ENCODE measurements at places on chromosomes 11 and 22. TPM values are rescaled to one million over a fixed set of nuclear protein-coding genes. Genes with fewer than 3 reads are reported as not detected.

SCN2B gene
- not detected for total RNA-seq

OR56A1 gene
- not detected for total RNA-seq

ACR gene
- total RNA-seq = 1.5 TPM

OR8D4 gene
- total RNA-seq = not detected

WNT11 gene
- 1.9 TPM for total RNA-seq

ST13 gene
- total RNA-seq = 301 TPM

DNA sequence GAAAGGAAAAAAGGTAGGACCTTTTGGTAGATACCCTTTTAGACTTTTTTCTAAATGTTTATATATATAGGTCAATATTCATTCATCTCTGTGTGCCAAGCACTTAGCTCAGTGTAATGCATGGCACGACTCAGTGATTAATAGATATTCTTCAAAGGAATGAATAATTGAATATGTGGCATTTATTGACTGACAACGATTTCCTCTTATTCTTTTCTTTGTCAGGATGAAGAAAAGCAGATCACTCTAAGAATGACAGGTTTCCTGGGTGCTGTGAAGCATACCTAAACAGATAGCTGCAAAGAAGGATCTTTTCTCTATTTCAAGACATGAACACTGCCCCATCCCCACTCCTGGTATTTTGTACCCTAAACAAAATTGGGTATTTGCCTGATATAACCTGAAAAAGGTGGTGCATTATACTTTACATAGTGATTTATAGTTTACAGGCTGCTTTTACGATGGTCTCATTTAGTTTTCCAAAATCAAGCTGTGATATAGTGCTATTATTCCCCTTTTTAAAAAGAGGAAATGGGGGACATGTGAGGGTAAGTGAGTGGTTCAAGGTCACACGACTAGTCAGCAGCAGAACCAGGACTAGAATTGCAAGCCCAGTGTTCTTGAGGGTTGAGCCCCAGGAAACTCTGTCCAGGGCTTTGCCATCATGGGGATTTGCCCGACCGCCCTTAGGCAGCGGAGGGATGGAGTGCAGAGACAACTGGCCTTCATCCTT, 32.9 kb upstream of the CLMP start:
- 0 out of 2 replicates have a peak, but pooled peaks cover 5% of the 10 kb centered on the region for H3K27me3 ChIP-seq
- H3K4me3 ChIP-seq = no peak overlapping the region
- H3K27ac ChIP-seq = no peak overlapping the region
- DNase-seq = no peak
- no peaks in the 10 kb centered on the region for H3K36me3 ChIP-seq
- H3K4me1 ChIP-seq = no peaks in the 10 kb centered on the region

- H3K36me3 ChIP-seq = no peaks in the 10 kb centered on the region
- no peaks in the 10 kb centered on the region for H3K4me1 ChIP-seq
- DNase-seq = no peak
- no peak overlapping the region for H3K27ac ChIP-seq
- H3K4me3 ChIP-seq = no peak overlapping the region
Measured at GRCh38 chr11:60950024-60950423, 2.0 kb downstream of the SLC15A3 start.

GRCh38 chr11:73389134-73389525, 12.9 kb downstream of the RELT start:
- DNase-seq = no peak
- H3K27me3 ChIP-seq = no peaks in the 10 kb centered on the region
- H3K27ac ChIP-seq = no peak overlapping the region
- H3K4me1 ChIP-seq = no peaks in the 10 kb centered on the region
- peaks cover 4% of the 10 kb centered on the region for H3K36me3 ChIP-seq

GRCh38 chr22:26457661-26458272, 25.8 kb downstream of the HPS4 start:
- no peak for DNase-seq
- no peak overlapping the region for H3K4me3 ChIP-seq
- peaks cover 10% of the 10 kb centered on the region for H3K36me3 ChIP-seq

GRCh38 chr22:48919187-48919590, 908.5 kb downstream of the BRD1 start:
- H3K27ac ChIP-seq = no peak overlapping the region
- no peaks in the 10 kb centered on the region for H3K4me1 ChIP-seq
- H3K4me3 ChIP-seq = no peak overlapping the region
- DNase-seq = no peak

DNA sequence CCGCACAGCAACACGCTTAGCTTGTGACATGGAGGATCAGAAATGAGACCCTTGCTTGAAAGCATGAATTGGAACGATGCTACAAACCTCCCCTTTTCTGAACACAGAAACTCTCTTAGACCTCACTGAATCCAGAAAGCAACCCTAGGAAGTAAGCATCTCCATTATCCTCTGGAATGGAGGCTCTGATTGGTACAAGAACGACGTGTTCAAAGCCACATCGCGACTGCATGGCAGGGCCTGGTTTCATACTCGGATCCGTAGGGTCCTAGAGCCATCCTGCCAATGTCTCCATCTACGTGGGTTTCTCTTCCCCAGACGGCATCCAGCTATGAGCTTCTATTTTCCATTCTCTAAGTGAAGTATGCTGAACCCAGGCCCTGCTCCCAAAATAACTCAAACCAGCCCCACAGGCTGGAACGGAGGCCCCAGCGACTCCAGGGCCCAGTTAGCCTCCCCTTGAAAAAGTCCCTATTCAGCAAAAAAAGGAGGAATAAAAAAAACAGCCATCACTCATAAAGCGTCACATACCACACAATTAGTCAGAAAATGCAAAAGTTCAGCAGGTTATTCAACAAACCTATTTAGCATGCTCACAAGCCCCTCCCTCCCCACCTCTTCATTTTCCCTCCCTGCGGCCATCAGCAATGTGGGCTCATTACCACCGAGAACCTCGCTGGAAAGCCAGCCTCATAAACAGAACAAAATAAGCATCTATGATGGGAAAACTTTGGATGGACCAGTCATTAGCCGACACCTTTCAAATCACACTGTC, 7.1 kb upstream of the MN1 start:
- DNase-seq = no peak
- H3K4me1 ChIP-seq = peaks cover 7% of the 10 kb centered on the region
- H3K4me3 ChIP-seq = no peak overlapping the region
- no peaks in the 10 kb centered on the region for H3K36me3 ChIP-seq
- H3K27ac ChIP-seq = no peak overlapping the region

- no peak overlapping the region for H3K27ac ChIP-seq
- DNase-seq = no peak
- H3K27me3 ChIP-seq = no peaks in the 10 kb centered on the region
- H3K4me3 ChIP-seq = no peak overlapping the region
Measured at GRCh38 chr22:36017651-36018091, 11.0 kb downstream of the RBFOX2 start.

- peaks cover 16% of the 10 kb centered on the region for H3K4me1 ChIP-seq
- no peak for DNase-seq
- H3K36me3 ChIP-seq = no peaks in the 10 kb centered on the region
- H3K27me3 ChIP-seq = no peaks in the 10 kb centered on the region
Measured at GRCh38 chr11:76564364-76564763, 106.2 kb downstream of the LRRC32 start.

- no peaks in the 10 kb centered on the region for H3K36me3 ChIP-seq
- DNase-seq = no peak
- H3K4me1 ChIP-seq = no peaks in the 10 kb centered on the region
- no peaks in the 10 kb centered on the region for H3K27me3 ChIP-seq
- H3K27ac ChIP-seq = no peak overlapping the region
Measured at GRCh38 chr11:93361435-93361834, 30.9 kb downstream of the DEUP1 start.

- no peaks in the 10 kb centered on the region for H3K27me3 ChIP-seq
- H3K4me3 ChIP-seq = no peak overlapping the region
- no peak for DNase-seq
- no peak overlapping the region for H3K27ac ChIP-seq
- H3K4me1 ChIP-seq = peaks cover 29% of the 10 kb centered on the region
Measured at GRCh38 chr11:34068111-34068510, 16.6 kb downstream of the CAPRIN1 start.

- no peak overlapping the region for H3K27ac ChIP-seq
- no peaks in the 10 kb centered on the region for H3K36me3 ChIP-seq
- no peak for DNase-seq
- no peak overlapping the region for H3K4me3 ChIP-seq
- no peaks in the 10 kb centered on the region for H3K27me3 ChIP-seq
Measured at GRCh38 chr11:102157219-102157618, 47.0 kb downstream of the YAP1 start.

GRCh38 chr11:128116885-128117284, 470.5 kb downstream of the ETS1 start:
- H3K27ac ChIP-seq = no peak overlapping the region
- no peak for DNase-seq
- no peak overlapping the region for H3K4me3 ChIP-seq
- H3K27me3 ChIP-seq = no peaks in the 10 kb centered on the region

DNA sequence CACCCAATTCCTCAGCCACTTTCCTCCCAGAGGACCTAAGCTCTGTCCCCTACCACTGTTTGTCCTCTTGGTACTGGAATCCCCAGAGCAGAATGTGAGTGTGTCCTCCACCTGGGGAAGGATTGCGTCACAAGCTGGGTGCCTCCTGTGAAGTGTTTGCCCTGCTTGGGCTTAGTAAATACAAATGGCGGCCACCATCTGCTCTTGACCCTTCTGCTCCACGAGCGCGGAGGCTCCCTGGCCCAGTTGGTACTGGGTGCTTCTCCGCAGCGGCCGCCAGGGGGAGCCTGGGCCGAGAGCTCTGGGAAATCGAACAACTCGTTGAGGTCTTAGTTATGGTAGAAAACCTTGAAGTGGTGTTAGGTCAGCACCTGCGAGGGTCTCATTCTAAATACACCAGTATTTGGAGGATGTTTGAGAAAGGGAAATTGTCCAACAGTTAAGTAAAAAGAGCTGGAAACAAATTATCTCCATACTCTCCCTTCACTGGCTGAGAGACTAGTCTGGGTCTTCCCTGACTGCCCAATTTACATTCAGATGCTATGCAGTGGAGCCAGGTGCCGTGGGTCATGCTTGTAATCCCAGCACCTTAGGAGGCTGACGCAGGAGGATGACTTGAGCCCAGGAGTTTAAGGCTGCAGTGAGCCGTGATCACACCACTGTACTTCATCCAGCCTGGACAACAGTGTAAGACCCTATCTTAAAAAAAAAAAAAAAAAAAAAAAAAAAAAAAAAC, 74.6 kb upstream of the TEAD1 start:
- H3K4me1 ChIP-seq = peaks cover 5% of the 10 kb centered on the region
- DNase-seq = peak; percentile 40
- H3K36me3 ChIP-seq = no peaks in the 10 kb centered on the region
- H3K27me3 ChIP-seq = no peaks in the 10 kb centered on the region
- no peak overlapping the region for H3K4me3 ChIP-seq

DNA sequence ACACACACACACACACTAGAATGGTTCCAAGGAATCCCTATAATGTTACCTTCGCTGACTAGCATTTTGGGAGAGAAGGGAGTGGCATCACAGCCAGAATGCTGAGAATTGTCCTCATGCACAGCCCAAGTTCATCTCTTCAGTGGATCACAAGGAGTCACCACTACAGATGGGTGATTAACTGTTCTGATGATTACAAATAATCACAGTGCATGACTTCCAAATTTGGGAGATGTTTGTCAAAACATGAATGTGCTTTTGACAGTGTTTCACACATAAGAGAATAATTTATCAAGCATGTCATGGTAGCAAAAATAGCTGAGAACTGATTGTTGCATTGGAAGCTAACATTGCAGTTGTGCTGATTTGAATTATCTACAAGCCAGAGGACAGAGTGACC, 80.9 kb upstream of the SC5D start:
- no peaks in the 10 kb centered on the region for H3K36me3 ChIP-seq
- no peak overlapping the region for H3K27ac ChIP-seq
- no peaks in the 10 kb centered on the region for H3K27me3 ChIP-seq
- no peak overlapping the region for H3K4me3 ChIP-seq

GRCh38 chr22:35835998-35836691, 118.5 kb downstream of the APOL5 start:
- H3K4me3 ChIP-seq = peak overlapping the region; percentile 53
- H3K36me3 ChIP-seq = no peaks in the 10 kb centered on the region
- no peaks in the 10 kb centered on the region for H3K27me3 ChIP-seq
- peak; percentile 68 for DNase-seq
- peaks cover 45% of the 10 kb centered on the region for H3K4me1 ChIP-seq

DNA sequence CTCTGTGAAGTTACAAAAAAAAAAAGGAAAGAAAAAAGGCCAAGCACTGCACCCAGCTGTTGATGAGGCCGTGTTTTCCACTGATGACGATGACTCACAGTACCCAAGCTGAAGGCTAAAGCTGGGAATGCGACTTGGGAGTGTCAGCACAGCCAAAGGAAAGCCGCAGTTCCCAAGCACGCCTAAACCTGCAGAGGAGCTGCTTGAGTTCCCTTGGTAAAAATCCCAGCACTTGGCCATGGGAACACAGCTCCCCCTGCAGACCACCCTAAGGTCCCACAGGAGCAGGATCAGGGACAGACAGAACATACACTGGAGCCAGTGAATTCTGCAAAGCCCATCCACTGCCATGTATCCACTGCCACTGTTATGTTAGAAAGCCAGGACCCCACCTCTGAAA, 39.9 kb downstream of the SERGEF start:
- H3K27ac ChIP-seq = no peak overlapping the region
- no peaks in the 10 kb centered on the region for H3K4me1 ChIP-seq
- DNase-seq = peak; percentile 60
- no peak overlapping the region for H3K4me3 ChIP-seq
- no peaks in the 10 kb centered on the region for H3K27me3 ChIP-seq

DNA sequence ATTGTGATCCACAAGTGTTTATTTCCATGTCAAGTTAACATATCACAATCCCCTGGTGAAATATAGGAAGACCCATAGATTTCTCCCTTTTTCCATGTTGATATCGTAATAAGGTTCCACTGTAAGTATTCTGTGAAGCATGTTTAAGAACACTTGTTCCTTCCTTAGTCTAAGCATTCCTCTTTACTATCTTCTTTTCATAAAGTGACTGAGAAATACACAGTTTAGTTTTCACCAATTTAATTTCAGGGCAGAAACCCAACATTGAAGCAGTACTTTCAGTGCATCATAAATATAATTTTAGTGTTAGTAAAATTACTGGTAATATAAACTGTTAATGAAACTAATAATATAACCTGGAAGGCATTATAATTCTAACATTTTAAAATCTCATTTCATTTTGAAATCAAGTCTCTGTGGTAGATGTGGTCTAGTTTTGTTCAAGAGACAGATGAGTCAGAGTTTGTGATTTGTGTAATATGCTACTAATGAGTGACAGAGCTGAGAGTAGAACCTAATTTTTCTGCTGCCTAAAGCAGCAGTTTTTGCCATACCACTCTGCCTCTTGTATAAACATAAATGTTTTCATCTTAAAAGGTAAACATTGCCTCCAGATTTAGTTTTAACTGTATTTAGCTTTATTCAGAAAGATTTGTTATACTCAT, 79.4 kb downstream of the ATM start:
- H3K4me3 ChIP-seq = no peak overlapping the region
- no peak overlapping the region for H3K27ac ChIP-seq
- H3K36me3 ChIP-seq = peaks cover 19% of the 10 kb centered on the region
- no peaks in the 10 kb centered on the region for H3K4me1 ChIP-seq
- H3K27me3 ChIP-seq = no peaks in the 10 kb centered on the region

DNA sequence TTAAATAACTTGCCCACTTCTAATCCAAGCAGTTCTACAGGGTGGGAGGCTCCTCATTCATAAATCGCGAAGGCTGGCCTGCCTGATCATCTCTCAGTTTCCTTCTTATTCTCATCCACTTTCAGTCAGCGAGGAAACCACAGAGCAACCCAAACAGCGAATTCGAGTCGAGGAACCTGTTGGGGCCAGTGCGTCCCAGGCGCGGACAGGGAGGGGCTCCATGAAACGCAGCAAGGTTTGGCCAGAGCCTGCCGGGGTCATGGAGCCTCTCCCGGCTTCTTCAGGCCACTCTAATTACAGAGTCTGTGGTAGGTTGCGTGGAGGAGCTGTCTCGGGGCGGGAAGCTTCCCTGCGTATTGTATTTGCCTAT, 741 bp upstream of the NAV2 start:
- H3K36me3 ChIP-seq = no peaks in the 10 kb centered on the region
- peak overlapping the region; percentile 61 for H3K4me3 ChIP-seq
- H3K27ac ChIP-seq = peak overlapping the region; percentile 50
- no peaks in the 10 kb centered on the region for H3K27me3 ChIP-seq
- DNase-seq = no peak
